ENCODE measurements at places on chromosomes 3 and 15. TPM values are rescaled to one million over a fixed set of nuclear protein-coding genes. Genes with fewer than 3 reads are reported as not detected.
A peak's percentile ranks its signal among the peaks of the same experiment; 100 is the strongest.

Gene UNC13C
- 0.23 TPM for total RNA-seq

Gene HYAL3
- 1.9 TPM for total RNA-seq

Gene CHP1
- 221 TPM for total RNA-seq

DNA sequence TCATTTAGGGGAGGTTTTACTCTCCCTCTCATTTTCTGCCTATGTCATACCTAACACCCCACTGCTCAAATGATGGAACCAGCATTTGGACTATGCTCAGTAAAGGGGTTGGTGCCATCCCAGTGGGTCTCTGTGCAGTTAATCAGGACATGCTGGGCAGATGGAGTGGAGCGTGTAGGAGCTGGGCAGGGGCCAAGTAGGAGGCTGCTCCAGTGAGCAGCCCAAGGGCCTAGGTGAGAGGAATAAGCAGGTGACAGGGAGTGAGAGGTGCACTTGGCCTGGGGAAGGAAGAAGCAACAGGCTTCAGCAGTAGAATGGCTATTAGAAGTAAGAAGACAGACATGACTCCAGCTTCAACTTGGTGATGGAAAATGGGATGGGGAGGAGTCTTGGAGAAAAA is 72.2 kb downstream of the EPHB1 start:
- DNase-seq: no peak

- DNase-seq: no peak
Measured at GRCh38 chr15:33234020-33234461, 39.5 kb upstream of the FMN1 start.

DNA sequence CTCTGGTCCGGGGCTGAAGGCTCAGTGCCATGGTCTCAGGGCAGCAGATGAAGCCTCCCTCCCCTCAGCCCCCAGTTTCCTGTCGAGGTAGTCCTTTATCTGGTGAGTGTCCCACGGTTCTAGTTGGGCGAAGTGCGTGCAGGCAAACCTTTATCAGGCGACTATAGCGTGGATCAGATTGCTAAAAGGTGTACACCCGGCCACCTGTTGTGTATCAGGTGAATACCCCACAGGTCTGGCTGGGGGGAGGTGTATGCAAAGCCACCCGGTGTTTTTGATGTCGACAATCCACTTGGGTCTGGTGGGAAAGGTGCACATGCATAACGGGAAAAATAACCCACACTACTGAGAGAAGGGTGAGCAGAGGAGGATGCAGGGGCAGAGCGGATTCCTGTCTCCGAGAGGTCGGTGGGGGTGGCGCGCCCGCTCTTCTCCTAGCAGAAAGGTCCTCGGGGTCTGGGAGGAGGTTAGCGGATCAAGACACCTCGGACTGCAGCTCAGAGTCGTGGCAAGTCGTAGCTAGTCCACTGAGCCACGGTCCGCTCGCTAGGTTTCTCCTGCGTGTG is 507 bp downstream of the SLC12A6 start:
- DNase-seq: no peak

- no peak for DNase-seq
Measured at GRCh38 chr3:65674226-65674625, 364.5 kb downstream of the MAGI1 start.

DNA sequence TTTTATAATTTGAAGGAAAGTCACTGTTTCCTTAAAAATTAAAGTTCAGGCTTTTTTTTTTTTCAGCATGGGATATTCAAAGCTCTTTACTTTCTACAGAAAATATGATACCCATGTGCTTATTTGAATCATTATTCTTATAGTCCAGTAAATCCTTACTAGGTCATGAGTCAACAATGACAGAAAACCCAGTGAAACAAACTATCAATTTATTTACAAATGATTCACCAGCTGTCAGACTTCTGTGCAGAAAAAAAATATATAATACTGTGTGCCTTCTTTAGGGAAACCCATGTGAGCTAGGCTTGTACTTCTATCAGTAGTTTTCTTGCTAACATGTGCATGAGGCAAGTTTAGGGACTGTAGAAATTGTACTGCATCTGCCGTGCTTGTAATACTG is 1.2 kb downstream of the ACP3 start:
- no peak for DNase-seq

- DNase-seq: no peak
Measured at GRCh38 chr3:128945041-128945877, 48.6 kb downstream of the CFAP92 start.

DNA sequence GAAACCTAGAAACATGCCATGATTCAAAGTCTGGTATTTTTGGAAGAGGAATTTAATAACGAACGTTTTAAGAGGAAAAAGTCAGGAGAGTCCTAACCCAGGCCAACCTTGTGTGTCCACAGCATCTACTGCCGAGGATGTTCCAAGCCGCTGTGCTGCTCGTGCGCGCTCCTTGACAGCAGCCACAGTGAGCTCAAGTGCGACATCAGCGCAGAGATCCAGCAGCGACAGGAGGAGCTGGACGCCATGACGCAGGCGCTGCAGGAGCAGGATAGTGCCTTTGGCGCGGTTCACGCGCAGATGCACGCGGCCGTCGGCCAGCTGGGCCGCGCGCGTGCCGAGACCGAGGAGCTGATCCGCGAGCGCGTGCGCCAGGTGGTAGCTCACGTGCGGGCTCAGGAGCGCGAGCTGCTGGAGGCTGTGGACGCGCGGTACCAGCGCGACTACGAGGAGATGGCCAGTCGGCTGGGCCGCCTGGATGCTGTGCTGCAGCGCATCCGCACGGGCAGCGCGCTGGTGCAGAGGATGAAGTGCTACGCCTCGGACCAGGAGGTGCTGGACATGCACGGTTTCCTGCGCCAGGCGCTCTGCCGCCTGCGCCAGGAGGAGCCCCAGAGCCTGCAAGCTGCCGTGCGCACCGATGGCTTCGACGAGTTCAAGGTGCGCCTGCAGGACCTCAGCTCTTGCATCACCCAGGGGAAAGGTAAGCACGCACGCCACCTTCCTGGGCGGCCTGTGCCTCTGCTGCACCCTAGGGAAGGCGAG is 28.4 kb downstream of the PML start:
- DNase-seq: peak; percentile 83

DNA sequence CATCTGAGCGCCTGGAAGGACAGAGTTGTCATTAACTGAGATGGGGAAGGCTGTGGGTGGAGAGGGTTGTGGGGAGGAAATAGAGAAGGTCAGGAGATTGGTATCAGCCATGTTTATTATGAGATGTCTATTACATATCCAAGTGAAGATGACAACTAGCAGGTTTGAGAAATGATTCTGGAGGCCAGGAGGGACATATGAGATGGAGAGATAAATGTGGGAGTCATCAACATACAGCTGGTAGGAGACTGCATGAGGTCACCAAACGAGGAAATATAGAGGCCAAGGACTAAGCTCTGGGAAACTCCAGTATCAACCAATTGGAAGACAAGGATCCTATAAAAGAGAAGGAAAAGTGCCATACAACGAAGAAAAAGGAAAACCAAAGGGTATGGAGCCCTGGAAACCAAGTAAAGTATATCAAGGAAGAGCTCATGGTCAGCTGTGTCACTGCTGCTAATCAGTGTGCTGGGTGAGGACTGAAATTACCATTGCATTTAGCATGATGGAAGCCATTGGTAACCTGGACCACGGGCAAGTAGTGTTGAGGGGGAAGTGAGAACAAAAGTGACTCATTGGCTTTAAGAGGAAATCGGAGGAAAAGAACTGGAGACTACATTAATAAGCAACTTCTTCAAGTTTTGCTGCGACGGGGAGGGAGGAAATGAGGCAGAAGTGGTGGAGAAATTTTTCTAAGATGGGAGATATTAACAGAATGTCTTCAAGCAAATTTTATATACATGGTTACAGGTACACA is 14.0 kb upstream of the UACA start:
- no peak for DNase-seq

DNA sequence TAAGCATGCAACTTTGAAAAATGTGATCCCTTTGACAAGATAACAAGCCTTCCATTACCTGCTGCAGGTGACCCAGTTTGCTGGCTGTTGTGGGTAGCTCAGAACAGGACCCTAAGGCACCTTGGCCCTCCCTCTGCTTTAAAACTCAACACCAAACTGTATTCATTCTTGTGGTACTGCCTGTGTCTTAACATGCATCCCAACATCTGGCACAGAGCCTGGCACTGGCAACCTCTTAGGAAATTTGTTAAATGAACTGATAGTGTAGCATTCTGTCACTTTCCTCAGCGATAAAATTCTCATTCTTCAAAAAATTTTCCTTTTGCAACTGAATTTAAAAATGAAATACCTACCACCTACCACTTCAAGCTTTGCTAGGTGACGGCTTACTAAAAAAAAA is 287.3 kb upstream of the ADAMTS9 start:
- no peak for DNase-seq

DNA sequence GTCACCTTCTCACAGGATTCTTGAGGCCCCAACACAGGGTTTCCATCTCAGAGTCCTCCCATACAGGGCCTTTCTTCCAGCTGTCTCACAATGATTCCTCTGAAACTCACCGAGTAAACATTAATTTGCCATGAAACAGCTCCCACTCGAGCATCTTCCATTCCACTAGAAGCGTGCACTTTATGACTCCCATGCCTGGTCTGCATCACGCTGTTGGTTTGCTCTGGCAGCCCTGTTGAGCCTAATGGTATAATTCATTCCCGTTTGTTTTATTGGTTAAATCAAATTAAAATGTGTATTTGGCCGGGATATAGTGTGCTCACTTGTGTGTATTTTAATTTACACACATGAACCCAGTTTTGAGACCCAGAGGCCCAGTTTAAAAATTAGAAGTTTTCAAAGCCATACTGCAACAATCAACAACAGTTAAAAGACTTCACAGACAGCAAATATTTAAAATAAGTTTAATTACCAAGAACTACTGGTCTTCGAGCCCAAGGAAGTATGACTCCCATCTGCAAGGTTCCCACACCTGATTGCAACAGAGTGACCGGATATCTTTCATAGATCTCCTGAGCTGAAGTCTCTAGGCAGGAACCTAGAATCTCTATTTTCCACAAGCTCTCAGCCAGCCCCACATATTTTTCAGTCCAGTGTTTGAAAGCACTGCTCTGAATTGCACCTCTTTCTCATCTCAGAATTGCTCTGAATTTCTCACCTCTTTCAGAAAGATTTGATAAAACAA is 42.3 kb upstream of the GYG1 start:
- DNase-seq: no peak

DNA sequence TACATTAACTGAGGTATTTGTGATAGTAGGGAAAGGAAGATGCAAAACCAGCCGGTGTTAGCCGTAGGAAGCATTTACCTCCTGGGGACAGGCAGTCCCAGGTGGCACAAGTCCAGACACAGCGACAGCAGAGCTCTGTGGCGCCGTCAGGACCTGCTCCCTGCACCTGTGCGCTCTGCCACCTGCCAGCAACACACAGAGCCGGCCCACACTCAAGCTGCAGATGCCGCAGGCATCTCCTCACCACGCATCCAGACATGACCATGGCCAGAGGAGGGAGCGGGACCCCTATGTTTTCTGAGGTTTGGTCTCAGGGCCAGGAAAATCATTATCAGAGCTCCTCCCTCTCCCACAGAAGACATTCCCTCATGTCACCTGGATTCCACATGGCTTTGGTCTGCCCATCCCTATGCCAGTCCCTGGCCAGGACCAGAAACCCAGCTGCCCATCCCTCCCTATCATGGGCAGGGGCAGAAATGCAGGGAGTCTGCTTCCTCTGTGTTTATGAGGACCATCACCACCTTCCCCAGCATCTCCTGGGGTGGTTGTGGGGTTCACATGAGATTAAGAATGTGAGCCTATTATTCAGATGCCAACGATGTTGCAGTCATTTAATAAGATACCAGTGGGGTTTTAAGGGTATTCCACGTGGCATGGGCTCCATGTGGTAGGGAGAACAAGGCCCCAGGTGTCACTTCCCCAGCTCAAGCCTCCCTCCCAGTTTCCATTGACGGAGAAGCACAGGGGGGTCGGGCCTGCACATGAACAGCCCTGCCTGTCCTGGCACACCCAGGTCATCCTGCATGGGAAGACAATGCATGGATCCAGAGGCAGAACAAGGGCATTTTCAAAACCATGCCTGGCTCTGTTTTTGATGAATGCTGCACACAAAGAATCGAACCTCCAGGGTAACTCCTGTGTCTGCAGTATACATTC is 251.1 kb downstream of the OCA2 start:
- no peak for DNase-seq

DNA sequence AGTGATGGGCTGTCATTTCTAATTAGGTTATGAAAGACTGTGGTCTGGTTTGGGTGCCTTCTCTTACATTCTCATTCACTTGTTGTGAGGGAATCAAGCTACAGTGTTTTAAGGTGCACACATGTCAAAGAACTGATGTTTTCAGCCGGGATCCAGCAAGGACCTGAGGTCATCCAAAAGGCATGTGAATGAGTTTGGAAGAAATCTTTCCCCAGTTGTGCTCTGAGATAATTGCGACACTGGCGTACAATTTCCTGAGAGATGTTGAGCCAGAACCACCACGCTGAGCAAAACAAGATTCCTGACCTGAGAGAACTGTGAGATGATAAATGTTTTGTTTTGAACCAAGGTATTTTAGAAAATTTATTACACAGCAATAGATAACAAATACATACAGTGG is 295.3 kb upstream of the SLITRK3 start:
- DNase-seq: no peak

DNA sequence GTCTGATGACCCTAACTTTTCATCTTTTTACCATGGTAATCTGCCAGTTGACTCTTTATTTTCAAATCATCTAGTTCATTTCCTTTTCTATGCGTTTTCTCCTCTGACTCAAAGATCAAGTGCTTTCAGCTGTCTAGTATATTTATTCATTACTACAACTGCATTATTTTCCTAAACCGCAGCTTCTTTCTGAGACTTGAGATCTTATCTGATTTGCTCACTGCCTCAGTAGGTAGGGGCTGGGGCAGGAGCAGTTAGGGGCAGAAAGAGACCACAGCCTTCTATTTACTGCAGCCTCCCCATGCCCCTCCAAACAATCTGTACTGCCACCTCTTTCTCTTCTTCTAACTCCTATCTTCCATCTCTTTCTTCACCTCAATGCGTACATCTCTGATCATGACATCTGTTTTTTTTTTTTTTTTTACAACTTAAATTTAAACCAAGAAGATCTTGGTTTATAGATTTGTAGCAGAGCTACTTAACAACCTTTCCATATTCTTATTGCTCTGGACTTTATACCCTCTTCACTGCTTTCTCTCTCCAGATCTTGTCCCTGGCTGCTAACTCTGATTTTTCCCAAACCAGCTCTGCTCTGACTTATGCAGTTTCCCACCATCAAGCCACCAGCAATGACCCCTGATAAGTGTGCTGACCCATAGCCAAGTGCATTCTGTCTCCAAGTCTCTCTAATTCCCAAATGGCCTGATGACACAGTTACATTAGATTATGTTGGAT is 52.2 kb downstream of the MOBP start:
- no peak for DNase-seq

- DNase-seq: no peak
Measured at GRCh38 chr3:20160230-20160629, 25.8 kb downstream of the SGO1 start.
